ENCODE measurements at places on chromosomes 2 and 18. TPM values are rescaled to one million over a fixed set of nuclear protein-coding genes. Genes with fewer than 3 reads are reported as not detected.

The SRD5A2 gene
- total RNA-seq = not detected

DNA sequence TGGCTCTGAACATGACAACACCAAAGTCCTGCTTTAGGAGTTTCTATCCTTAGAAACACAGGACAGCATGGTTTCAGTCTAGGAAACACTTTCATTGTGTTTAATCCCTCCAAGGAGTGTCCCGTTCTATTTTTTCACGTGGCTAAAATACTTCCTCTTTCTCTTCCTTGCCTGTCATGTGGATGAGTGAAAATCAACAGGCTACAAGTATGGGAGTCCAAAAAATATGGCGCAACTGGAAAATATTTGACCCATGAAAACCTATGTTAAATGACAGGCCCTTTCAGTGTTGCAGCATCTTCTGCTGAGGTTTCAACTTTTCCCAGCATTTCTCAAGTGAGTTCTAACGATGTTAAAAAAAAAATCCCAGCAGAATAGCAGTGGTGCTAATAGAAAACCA, 146.3 kb downstream of the LAMA3 start:
- DNase-seq = no peak

GRCh38 chr2:9548506-9548905, 7.1 kb downstream of the ADAM17 start:
- DNase-seq = no peak

DNA sequence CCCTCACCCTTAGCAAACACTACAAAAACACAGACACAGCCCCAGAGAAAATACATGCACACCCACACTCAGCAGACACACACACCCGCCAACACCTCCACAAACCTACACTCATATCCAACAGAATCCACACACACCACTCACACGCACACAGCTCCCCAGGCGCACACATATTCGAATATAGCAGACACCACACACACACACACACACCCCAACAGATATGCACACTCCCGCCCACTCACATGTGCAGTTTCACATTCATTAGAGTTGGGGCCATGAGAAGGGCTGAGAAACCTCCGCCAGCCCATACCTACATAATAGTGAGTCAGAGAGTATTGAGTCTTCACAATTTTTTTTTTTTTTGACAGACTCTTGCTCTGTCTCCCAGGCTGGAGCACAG, 29.4 kb upstream of the NOTO start:
- DNase-seq = no peak

DNA sequence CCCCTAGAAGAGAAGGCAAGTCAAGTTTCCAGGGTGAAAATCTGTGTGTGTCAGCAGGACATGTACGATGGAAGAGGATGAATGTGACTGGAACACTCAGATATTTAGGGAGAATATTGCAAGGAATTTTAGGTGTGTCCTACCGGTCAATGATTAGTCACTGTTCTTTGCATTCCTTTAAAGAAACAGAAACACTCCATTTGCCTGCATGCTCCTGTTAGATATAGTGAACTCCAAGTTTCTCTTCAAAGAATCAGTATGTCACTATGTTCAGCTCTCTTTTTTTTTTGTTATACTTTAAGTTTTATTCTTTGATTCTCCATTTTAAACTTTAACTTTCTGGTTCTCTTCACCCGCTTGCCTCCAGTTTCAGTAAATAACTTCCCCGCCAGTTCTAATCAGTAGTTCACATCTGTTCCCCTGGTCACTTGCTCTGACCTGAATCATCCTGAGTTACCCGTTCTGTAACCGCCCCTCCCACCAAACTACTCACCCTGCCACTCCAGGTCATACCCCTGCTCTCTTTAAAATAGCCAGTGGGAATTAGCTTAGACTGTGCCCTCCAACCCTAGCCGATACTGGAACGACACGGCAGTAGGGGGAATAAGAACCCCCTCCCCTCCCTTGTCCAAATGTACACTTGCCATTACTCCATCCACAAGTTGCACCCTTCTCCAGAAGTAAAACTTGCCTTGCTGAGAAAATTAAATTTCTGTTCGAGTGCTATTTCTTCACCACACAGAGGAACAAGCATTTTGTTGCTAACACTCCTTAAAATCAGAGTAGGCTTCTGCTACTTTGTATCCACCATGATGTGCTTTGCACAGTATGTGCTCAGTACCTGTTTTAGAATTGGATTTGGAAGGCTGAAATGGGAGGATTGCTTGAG, 268.4 kb downstream of the METTL4 start:
- DNase-seq = no peak

The KRTCAP3 gene
- 0.61 TPM for total RNA-seq

The KHK gene
- total RNA-seq = 2.6 TPM

DNA sequence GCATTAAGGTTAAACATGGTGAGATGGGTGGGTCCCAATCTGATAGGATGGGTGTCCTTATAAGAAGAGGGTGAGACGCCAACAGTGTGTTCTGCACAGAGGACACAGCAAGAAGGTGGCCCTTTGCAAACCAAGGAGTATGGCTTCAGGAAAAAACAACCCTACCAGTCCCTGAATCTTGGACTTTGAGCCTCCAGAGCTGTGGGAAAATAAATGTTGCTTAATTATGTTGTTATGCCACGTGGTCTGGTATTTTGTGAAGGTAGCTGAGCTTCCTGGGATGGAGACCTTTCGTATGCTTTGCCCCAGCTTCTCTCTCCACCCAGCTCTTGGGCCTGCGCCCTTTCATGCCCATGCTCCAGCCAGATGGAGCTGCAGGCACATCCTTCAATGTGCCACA, 114.2 kb upstream of the EPC2 start:
- DNase-seq = no peak

DNA sequence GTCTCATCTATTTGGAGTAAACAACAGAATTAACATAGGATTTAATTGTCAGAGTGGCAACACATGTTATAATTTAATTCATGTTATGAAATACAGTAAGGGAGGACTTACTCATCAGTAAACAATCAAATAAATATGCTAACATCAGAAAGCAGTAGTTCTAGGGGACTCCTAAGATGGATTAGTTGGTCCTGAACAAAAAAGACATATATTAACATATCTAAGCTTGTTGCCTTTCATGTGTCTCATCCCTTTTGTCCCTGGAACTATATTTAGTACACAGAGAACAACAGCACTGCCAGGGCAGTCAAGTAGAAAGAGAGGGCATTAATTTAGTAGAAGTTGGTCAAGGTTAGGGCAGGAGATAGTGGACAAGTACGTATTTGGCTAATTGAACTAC, 117.8 kb upstream of the FZD5 start:
- no peak for DNase-seq

The MYO5B gene
- 1.8 TPM for total RNA-seq

- no peak for DNase-seq
These were observed 558.8 kb upstream of the HNMT start for GRCh38 chr2:137405496-137405895.

GRCh38 chr2:43217228-43218154, 8.9 kb downstream of the ZFP36L2 start:
- no peak for DNase-seq

All from heart left ventricle (tissue), 16 donors.